ENCODE measurements at places on chromosomes 2 and 18. TPM values are rescaled to one million over a fixed set of nuclear protein-coding genes. Genes with fewer than 3 reads are reported as not detected.

DNA sequence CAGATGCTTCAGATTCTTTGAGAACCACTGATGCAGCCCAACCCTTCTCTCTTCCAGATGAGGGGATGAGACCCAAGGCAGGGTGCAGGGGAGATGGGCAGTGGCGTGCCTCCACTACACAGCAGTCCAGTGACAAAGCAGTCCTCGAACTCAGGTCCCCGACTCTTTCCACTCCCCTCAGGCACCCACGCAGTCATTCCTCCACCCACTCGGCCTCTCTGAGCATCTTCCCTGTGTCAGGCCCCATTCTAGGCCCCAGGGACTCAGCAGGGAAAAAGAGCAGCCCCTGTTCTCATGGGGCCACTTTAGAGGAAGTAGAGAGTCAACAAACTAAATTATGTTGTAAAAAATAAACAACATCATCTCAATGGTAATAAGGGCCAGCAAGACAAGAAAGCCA lies 15.2 kb downstream of the KCNK3 start:
- no peak overlapping the region for H3K4me3 ChIP-seq
- no peaks in the 10 kb centered on the region for H3K27me3 ChIP-seq
- DNase-seq: no peak

DNA sequence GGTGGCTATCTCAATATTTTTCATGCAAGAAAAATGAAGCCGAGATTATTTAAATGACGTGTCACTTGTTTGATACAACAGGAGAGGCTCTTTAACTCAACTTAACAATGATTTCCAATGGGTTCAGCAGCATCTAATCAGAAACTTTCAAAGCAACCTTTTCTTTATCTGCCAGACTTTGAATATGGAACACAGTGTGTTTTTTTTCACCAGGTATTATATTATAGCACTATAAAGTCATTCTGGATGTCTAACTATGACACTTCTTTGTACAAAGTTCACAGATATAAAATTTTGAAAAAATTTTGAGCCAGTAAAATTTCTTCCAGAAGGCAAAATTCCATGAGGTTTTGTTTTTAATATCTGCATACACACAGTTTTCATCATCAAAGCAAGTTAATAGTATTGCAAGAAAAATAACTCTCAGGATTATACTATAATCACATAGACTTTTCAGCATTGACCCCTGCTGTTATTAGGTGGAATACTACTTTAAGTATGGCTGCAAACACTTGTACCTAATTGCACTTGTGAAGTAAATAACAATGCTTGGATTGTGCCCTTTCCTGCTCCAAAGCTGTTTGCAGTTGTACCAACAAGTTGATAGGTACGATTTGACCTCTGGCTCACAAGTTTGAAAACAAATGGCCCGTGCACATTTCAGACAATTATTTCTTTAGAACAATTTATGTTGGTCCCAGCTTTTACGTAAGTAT lies 44.0 kb upstream of the DSG1 start:
- DNase-seq: no peak
- H3K4me3 ChIP-seq: no peak overlapping the region
- no peaks in the 10 kb centered on the region for H3K27me3 ChIP-seq
- H3K27ac ChIP-seq: no peak overlapping the region
- H3K4me1 ChIP-seq: no peaks in the 10 kb centered on the region

- no peaks in the 10 kb centered on the region for H3K27me3 ChIP-seq
- H3K4me3 ChIP-seq: peak overlapping the region; percentile 99
- DNase-seq: peak; percentile 68
- no peaks in the 10 kb centered on the region for H3K36me3 ChIP-seq
These were observed 691 bp downstream of the BIRC6 start for GRCh38 chr2:32357318-32358110.

DNA sequence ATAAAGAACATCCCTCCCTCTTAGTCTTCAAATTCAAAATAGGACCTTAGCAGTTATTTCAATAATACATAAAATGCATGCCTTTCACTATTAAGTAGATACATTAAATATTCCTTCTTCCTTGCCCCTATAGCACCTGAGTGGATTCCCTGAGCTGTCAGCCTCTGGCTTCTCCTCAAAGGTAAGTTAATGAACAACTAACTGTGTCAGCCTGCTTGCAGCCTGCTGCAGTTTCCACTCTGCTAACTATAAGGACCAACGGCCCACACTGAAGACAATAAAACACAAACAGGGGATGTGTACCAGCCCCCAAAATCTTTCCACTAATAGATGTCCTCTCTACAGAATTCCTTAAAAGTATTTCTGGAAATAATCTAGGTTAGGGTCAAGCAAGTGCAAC lies 5.0 kb downstream of the KCTD1 start:
- DNase-seq: no peak
- no peak overlapping the region for H3K27ac ChIP-seq
- no peaks in the 10 kb centered on the region for H3K36me3 ChIP-seq
- no peak overlapping the region for H3K4me3 ChIP-seq
- H3K4me1 ChIP-seq: peaks cover 10% of the 10 kb centered on the region

DNA sequence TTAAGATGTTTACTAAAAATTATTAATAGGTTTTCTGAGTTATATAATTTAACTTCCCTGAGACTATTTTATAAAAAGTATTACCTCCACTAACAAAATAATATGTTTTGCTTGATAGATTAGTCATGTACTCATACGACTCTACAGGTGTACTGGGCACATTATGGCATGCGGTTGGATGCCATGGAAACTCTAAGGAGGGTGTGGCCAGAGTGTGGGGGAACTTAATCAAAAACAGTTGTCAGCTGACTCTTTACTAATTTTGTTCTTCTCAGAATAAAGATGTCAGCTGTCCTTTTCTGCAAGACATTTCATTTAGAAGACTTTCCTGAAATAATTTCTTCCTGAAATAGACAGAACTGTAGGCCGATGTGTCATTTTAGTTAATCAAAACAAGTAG lies 228.3 kb upstream of the SIX3 start:
- H3K27me3 ChIP-seq: no peaks in the 10 kb centered on the region
- H3K4me1 ChIP-seq: no peaks in the 10 kb centered on the region
- no peaks in the 10 kb centered on the region for H3K36me3 ChIP-seq

DNA sequence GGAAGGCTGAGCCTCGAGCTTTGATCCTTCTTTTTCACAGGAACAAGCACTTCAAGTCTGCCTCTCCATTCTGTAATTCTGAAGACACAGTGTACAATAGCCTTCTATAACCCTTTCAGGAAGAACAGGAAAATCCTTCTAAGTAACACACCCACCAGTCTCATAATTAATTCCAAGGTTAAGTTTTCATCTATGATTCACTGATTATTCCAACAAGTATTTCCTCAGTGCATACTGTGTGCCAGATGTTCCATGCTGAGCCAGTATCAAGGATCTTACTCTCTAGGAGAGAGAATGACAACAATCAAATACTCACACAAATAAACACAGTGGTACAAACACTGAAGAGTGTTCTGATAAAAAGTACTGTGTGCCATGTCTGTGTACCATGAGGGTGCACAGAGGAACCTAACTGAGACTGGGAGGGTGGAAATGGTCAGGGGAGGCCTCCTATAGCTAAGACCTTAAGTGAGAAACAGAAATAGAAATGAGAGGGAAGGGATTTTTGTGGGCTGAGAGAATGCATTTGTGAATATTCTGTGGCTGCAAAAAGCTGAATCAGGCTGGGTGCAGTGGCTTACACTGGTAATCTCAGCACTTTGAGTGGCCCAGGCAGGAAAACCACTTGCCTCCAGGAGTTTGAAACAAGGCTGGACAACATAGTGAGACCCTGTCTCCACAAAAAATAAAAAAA lies 7.3 kb upstream of the MTLN start:
- no peaks in the 10 kb centered on the region for H3K36me3 ChIP-seq
- DNase-seq: no peak
- H3K4me3 ChIP-seq: no peak overlapping the region
- no peaks in the 10 kb centered on the region for H3K27me3 ChIP-seq
- H3K4me1 ChIP-seq: no peaks in the 10 kb centered on the region

- H3K27me3 ChIP-seq: no peaks in the 10 kb centered on the region
- DNase-seq: no peak
These were observed 20.7 kb downstream of the FARP2 start for GRCh38 chr2:241376808-241377207.

- no peaks in the 10 kb centered on the region for H3K4me1 ChIP-seq
- DNase-seq: no peak
- no peak overlapping the region for H3K27ac ChIP-seq
These were observed 75.4 kb upstream of the HNMT start for GRCh38 chr2:137888845-137889244.

- no peak for DNase-seq
- H3K4me3 ChIP-seq: no peak overlapping the region
- H3K27me3 ChIP-seq: no peaks in the 10 kb centered on the region
- H3K27ac ChIP-seq: no peak overlapping the region
- H3K36me3 ChIP-seq: no peaks in the 10 kb centered on the region
- no peaks in the 10 kb centered on the region for H3K4me1 ChIP-seq
These were observed 12.2 kb downstream of the SLC9A4 start for GRCh38 chr2:102485147-102485785.

GRCh38 chr2:122056853-122057252 lies 301.4 kb downstream of the TSN start:
- DNase-seq: no peak
- H3K27me3 ChIP-seq: no peaks in the 10 kb centered on the region
- no peak overlapping the region for H3K27ac ChIP-seq

- no peaks in the 10 kb centered on the region for H3K36me3 ChIP-seq
- H3K27ac ChIP-seq: no peak overlapping the region
- H3K4me3 ChIP-seq: no peak overlapping the region
- no peaks in the 10 kb centered on the region for H3K4me1 ChIP-seq
These were observed 229.7 kb downstream of the EIPR1 start for GRCh38 chr2:3147651-3148530.

DNA sequence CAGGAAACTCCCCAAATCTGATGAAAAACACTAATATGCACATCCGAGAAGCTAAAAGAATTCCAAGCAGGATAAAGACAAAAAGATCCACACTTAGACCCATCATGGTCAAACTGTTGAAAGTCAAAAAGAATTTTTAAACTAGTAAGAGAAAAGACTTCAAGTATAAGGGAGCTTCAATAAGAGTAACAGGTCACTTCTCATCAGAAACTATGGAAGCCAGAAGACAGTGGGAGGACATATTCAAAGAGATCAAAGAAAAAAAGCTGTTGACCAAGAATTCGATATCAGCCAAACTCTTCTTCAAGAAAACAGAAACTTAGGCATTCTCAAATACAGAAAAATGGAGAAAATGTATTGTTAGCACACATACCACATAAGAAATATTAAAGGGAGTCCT lies 50.4 kb downstream of the ZC3H8 start:
- H3K36me3 ChIP-seq: no peaks in the 10 kb centered on the region
- no peak overlapping the region for H3K27ac ChIP-seq
- no peaks in the 10 kb centered on the region for H3K27me3 ChIP-seq
- no peaks in the 10 kb centered on the region for H3K4me1 ChIP-seq

DNA sequence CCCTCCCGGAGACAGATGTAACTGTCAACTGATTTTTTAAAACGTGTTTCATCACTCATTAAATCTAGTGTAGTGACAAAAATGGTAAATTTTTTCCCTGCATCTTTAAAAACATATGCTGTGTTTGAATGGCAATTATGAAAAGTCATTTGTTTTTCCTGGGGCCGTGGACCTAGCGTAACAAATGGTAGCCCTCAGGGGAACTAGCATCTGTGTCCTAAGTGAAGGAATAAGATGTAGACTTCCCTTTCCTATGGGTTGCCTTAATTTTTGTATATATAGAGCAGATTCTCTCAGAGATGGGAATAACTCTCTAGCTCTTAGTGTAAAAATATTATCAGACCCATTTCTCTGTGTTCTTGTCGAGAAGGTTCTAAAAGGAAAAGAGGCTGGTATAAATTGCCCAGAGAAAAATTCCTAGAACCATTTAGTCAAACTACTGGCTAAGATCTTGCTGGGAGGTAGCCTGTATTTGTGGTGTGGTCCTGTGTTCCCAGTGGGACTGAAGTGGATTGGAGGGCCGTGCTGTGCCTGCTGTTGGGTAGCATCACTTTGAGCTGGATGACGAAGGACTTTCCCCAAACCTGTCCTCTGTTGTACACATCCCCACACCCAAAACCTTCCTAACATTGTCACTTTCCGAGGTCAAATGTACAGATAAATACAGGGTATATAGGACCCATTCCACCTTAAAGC lies 85.8 kb downstream of the LIMS1 start:
- no peak for DNase-seq
- H3K36me3 ChIP-seq: no peaks in the 10 kb centered on the region
- no peaks in the 10 kb centered on the region for H3K4me1 ChIP-seq
- no peaks in the 10 kb centered on the region for H3K27me3 ChIP-seq
- no peak overlapping the region for H3K27ac ChIP-seq
- H3K4me3 ChIP-seq: no peak overlapping the region

GRCh38 chr2:174025271-174026121 lies 60.3 kb upstream of the SP3 start:
- no peaks in the 10 kb centered on the region for H3K36me3 ChIP-seq
- no peaks in the 10 kb centered on the region for H3K27me3 ChIP-seq
- DNase-seq: peak; percentile 63

DNA sequence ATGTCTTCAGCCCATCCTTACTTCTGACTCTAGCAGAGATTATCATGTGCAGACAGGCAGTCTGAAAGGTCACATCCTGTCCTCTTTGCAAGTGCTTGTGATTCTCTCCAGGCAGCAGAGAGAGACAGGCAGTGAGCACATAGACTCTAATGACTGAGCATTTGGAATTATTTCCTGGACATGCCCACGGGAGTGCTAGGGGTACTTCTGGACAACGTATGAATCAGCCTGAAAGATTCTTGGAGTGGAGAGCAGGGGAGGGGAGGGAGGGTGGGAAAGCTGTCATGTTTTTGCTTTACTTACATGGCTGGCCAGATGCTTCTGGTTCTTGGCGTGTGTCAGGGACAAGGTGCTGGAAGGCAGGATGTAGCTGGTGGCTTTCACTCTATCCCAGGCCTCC lies 150.6 kb downstream of the RIF1 start:
- H3K27me3 ChIP-seq: no peaks in the 10 kb centered on the region
- H3K27ac ChIP-seq: no peak overlapping the region
- H3K4me3 ChIP-seq: no peak overlapping the region
- no peak for DNase-seq
- H3K4me1 ChIP-seq: no peaks in the 10 kb centered on the region
- no peaks in the 10 kb centered on the region for H3K36me3 ChIP-seq

- DNase-seq: no peak
- H3K4me3 ChIP-seq: no peak overlapping the region
- H3K27ac ChIP-seq: no peak overlapping the region
- no peaks in the 10 kb centered on the region for H3K4me1 ChIP-seq
- no peaks in the 10 kb centered on the region for H3K27me3 ChIP-seq
These were observed 10.5 kb downstream of the DRC1 start for GRCh38 chr2:26412091-26412673.

OTOS gene
- total RNA-seq: not detected

ICA1L gene
- total RNA-seq: 0.43 TPM

CTAGE1 gene
- not detected for total RNA-seq

SFT2D3 gene
- 8.3 TPM for total RNA-seq

PAPOLG gene
- total RNA-seq: 11.4 TPM

RMDN2 gene
- 0.21 TPM for total RNA-seq

GLI2 gene
- total RNA-seq: 23.1 TPM

PROKR1 gene
- not detected for total RNA-seq

PDE11A gene
- total RNA-seq: 0.75 TPM

CHRND gene
- not detected for total RNA-seq

Measured in ascending aorta (tissue), 2 donors.